ENCODE measurements at places on chromosomes 6 and 20.

DNA sequence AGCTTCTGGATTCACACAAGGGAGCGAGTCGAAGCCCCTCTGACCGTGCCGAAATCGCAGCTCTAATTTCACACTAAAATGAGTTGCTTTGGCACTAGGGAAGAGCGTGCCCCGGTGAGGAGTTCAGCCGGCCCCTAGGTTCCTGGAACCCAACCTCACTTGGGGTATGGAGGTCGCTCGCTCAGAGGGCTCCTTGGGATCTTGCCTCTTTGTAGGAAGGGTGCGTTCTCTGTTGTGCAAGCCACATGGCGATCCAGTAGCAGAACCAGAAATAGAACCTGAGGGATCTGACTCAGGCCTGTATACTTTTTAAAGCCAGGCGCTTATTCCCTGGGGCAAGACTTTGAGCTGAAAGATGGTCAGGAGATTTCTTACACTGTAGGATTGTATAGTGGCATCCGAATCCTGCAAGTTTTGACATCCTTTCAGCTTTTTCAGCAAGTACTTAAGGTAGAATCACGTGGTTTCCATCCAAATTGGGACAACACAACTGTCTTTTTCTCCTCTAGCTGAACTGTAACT, 861 bp upstream of the RALGAPA2 start:
- DNase-seq, result no peak

DNA sequence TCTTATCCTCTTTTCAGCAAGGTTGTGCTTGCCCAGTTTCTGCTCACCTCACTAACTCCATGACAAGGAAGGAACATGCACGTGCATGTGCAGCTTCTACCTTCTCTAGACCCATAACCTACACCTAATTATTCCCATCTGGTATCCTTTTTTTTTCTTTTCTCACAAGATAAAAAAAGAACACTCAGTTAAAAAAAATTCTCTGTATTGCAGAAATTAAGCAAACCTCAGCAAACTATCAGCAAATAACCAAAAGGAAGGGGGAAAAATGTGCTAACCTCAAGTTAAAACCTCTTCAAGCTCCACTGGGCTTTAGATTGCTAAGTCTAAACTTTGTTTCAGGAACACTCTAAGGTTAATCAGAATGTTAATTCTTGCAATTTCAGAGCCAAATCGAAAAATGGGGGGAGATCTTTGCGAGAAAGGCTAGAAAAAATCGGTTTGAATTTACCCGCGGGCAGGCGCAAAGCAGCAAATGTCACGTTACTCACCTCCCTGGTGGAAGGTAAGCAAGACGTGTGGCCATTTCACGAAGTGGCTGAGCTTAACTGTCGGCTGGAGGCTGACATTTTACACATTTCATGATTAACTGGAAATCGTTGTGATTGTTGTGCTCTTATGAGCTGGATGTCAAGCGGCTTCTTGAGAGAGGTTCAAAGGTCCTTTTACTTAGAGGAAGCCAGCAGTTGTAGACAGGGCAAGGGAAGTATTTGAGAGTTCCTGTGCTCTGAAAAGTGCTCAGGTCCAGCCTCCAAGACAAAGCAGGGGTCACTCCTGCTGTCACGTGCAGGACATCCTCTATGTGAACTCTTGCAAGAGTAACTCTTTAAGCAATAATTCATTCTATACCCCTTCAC, 19.1 kb downstream of the TFAP2B start:
- no peak for DNase-seq

- DNase-seq, result no peak
Measured at GRCh38 chr6:106529438-106529837, 99.9 kb downstream of the RTN4IP1 start.

DNA sequence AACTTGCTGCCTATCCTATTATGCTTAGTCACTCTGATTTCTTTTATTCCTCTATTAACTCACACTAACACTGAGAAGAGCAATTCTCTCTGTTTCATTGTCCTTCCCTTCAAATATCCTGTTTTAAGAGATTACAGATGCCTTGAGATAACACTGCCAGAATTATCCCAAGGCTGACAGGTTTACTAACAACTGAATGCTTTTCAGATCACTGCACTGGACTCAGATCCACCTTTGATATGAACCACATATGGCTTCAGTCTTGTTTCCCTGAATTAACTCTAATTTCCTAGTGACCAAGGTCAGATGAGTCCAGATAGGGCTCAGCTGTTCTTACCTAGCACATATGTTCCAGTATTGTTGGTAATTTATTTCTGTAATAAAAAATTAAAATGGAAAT, 633.1 kb downstream of the GRIK2 start:
- no peak for DNase-seq

GRCh38 chr6:99614430-99615186, 8.0 kb downstream of the PRDM13 start:
- no peak for DNase-seq

- no peak for DNase-seq
Measured at GRCh38 chr6:4008324-4009047, 70.5 kb downstream of the FAM217A start.
